ENCODE measurements at places on chromosomes 7 and 10. TPM values are rescaled to one million over a fixed set of nuclear protein-coding genes. Genes with fewer than 3 reads are reported as not detected.

The PRLHR gene
- not detected for total RNA-seq

The LBX1 gene
- not detected for total RNA-seq

The TLL2 gene
- total RNA-seq, result not detected

The CTAGE4 gene
- 1.4 TPM for total RNA-seq

The FOXI2 gene
- total RNA-seq, result not detected

The STRIP2 gene
- 10.7 TPM for total RNA-seq

GRCh38 chr7:14635955-14636354 is 266.6 kb downstream of the DGKB start:
- no peak for DNase-seq
- H3K27me3 ChIP-seq, result no peaks in the 10 kb centered on the region
- no peak overlapping the region for H3K4me3 ChIP-seq
- H3K36me3 ChIP-seq, result no peaks in the 10 kb centered on the region

DNA sequence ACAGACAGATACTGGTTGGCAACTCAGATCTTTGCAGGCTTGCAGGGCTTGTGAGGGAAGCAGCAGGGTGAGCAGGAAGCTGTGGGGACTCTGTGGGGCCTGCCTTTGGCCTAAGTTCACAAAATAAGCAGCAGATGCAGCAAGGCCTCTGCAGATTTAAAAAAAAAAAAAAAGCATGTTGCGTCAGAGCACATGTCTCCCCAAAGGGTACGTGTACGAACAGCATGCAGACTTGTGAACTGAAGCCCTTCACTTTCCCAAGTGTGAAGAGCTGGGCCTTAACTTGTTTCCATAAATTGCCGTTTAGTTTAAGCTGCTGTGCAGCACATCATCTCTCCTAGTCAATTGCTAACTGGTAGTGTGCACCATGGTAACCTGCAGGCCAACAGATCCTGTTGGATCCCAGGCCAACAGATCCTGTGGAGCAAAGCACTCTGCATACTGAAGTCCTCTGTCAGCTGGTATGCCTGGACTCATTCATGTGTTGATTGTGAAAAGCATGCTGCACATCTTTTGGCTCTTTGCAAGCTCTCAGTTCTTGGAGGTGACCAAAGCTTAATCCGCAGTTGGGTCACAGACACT is 10.8 kb upstream of the XPNPEP1 start:
- H3K4me3 ChIP-seq, result no peak overlapping the region
- H3K36me3 ChIP-seq, result peaks cover 1% of the 10 kb centered on the region

DNA sequence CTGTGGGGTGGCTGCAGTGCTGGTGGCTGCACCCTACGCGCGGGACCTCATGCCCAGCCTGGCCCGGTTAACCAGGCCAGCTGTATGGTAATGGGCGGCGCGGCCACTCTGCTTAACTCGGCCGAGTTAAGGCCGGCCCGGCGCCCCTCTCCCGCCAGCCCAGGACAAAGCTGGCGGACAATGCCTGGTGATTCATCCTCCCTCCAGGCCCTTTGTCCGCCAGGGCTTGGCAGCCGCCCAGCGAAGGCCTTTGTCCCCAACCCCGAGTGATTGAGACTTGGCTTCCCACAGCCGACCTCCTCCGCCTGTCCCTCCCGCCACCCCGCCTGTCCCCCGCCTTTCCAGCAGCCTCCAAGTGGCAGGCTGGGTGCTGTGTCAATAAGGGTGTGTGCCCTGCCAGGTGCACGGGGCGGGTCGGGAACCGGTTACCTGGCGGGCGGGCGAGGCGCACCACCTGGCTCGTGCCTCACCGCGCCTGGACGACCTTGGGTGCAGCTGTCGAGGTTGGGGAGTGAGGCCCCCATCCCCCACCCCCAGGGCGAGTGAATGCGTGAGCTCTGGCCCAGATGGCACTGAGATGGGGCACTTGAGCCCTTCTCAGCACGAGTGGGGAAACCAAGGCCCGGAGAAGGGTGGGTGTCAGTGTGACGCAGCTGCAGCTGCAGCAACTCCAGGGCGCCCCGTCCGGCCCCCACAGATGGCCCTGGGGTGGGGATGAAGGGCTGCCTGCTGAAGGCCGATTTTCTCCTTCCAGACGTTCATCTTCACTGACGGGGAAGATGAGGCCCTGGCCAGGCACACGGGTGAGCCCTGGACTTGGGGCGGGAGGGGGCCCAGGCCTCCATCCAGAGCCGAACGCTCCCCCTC is 4.6 kb downstream of the LFNG start:
- no peak overlapping the region for H3K4me3 ChIP-seq
- no peaks in the 10 kb centered on the region for H3K27me3 ChIP-seq
- no peak for DNase-seq
- no peak overlapping the region for H3K27ac ChIP-seq

GRCh38 chr7:38932509-38933168 is 23.6 kb upstream of the VPS41 start:
- H3K4me3 ChIP-seq, result no peak overlapping the region
- no peak overlapping the region for H3K27ac ChIP-seq
- DNase-seq, result peak; percentile 58
- no peaks in the 10 kb centered on the region for H3K36me3 ChIP-seq
- peaks cover 4% of the 10 kb centered on the region for H3K27me3 ChIP-seq
- H3K4me1 ChIP-seq, result no peaks in the 10 kb centered on the region

- H3K27me3 ChIP-seq, result no peaks in the 10 kb centered on the region
- H3K27ac ChIP-seq, result no peak overlapping the region
- no peaks in the 10 kb centered on the region for H3K4me1 ChIP-seq
- DNase-seq, result no peak
- no peak overlapping the region for H3K4me3 ChIP-seq
Observed at GRCh38 chr7:124113045-124113444, 80.2 kb upstream of the TMEM229A start.

DNA sequence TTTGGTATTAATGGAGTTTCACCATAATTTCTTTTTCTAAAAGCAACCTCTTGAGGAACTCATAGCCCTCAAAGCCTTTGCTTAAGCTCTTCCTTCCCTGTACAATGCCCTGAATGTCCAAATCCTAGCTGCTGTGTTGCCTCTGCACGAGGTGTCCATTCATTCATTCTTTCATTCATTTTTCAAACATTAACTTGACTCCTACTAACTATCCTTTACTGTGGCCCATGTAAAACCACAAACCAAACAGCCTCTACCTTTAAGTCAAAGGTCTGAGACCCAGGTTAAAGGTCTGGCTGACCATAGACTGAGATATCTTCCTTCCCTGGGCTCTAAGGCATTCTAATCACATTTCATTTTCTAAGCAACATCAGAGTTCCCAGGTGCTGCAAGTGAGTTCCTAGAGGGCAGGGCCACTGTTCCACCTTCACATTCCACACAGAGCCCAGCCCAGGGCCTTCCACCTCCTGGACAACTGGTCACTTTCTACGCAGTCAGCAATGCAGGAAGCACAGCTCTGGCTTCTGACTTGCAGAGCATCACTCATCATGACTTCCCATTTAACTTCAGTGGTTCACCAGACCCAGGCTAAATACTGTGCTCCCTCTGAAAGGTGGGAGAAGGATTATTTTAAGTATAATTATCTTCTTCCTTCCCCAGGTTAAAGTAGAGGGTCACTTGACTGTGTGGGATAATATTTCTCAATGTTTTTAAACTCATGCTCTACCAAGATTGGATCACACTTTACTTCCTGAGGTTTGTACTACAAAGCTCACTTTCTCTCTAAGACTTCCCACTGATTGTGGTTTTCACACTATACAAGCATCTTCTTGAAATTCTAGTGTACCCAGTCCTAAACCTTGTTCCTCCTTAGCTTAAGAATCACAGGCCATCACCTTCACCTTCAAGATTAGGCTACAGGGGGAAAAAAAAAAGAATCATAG is 19.1 kb downstream of the ATXN7L1 start:
- H3K4me3 ChIP-seq, result no peak overlapping the region
- peaks cover 40% of the 10 kb centered on the region for H3K4me1 ChIP-seq
- no peak for DNase-seq

- no peaks in the 10 kb centered on the region for H3K27me3 ChIP-seq
- H3K4me3 ChIP-seq, result no peak overlapping the region
- H3K4me1 ChIP-seq, result peaks cover 2% of the 10 kb centered on the region
- no peak for DNase-seq
- no peak overlapping the region for H3K27ac ChIP-seq
Observed at GRCh38 chr10:12006671-12007070, 35.9 kb downstream of the UPF2 start.

DNA sequence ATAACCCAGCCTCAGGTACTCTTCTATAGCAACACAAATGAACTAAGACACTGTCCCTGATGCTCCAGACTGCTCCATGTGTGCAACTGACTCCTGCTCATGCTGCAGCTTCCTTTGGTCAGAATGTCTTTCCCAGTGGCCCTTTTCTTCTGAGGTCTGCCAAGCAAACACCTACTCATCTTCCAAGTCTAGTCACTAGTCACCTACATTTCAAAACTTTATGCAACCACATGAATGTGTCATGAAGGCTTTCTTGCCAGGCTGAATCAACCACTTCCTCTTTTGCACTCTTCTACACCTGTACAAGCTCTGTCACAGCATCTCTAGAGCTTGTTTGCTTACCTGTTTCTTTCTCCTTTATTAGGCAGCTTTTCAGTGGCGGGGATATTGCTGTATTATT is 75.8 kb downstream of the LSMEM1 start:
- DNase-seq, result peak; percentile 20
- H3K36me3 ChIP-seq, result no peaks in the 10 kb centered on the region
- H3K4me3 ChIP-seq, result no peak overlapping the region
- H3K27ac ChIP-seq, result no peak overlapping the region

- H3K4me3 ChIP-seq, result no peak overlapping the region
- no peaks in the 10 kb centered on the region for H3K27me3 ChIP-seq
- H3K27ac ChIP-seq, result no peak overlapping the region
- peaks cover 3% of the 10 kb centered on the region for H3K36me3 ChIP-seq
- no peaks in the 10 kb centered on the region for H3K4me1 ChIP-seq
Observed at GRCh38 chr7:57646901-57647246, 196.9 kb downstream of the ZNF716 start.

All from activated CD4-positive, alpha-beta T cell treated with anti-CD3 and anti-CD28 coated beads, Interleukin-2, amount 10 ng/mL, durations not matched to agents 7 days and 5 days (primary cell).